Left cardiac atrium (tissue), 4 donors: ENCODE measurements at places on chromosomes 3 and 15. TPM values are rescaled to one million over a fixed set of nuclear protein-coding genes. Genes with fewer than 3 reads are reported as not detected.

DNA sequence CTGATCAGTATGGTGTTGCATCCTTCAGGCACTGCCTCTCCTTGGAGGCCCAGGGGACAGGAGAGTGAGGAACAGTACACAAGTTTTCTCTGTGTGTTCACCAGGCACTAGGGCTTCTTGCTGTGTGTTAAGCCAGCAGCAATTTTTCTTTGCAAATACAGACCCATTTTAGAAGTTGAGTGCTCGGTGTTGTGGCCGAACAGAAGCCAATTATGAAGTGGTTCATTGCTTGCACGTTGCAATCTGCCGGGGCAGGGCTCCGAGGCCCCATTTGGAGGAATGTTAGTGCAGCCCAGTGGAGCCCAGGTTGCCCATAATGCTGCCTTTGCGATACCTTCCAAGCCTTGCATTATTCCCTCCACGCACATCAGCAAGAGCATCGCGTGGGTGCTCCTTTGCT lies 51.0 kb downstream of the EPHB1 start:
- DNase-seq, result no peak

DNA sequence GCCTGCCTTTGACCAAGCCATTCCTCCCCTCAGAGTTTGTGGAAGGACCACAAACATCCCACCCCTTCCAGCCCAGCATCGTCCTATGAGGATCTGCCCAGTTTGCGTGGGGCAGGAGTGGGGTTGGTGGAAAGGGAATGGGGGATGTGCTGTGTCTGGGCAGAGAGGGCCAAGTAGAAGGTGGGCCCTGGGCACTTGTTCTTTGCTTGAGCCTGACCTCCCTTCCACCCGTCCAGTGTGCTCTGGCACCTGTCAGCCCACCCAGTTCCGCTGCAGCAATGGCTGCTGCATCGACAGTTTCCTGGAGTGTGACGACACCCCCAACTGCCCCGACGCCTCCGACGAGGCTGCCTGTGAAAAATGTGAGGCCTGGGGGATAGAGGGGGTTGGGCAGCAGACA lies 10.3 kb downstream of the SPINT1 start:
- no peak for DNase-seq

DNA sequence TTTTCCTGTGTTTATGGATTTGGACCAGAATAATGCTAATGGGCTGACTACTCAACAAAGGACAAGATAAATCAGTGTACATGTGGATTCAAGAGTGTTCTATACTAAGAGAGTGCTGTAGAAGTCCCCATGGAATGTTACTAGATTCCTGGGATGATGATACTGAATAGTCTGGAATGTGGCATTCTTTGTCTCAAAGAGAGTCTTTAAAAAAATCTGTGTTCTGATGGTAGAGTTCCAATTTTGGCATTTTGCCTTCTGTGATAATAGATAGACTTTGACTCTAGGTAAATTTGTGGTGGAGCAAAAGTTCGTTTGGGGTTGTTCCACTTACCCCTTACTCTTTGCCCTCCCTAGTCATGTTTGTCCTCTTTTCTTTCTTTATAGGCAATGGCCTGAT lies 43.7 kb downstream of the NMD3 start:
- DNase-seq, result no peak

- DNase-seq, result no peak
Observed at GRCh38 chr15:74192751-74193150, 9.8 kb downstream of the STRA6 start.

DNA sequence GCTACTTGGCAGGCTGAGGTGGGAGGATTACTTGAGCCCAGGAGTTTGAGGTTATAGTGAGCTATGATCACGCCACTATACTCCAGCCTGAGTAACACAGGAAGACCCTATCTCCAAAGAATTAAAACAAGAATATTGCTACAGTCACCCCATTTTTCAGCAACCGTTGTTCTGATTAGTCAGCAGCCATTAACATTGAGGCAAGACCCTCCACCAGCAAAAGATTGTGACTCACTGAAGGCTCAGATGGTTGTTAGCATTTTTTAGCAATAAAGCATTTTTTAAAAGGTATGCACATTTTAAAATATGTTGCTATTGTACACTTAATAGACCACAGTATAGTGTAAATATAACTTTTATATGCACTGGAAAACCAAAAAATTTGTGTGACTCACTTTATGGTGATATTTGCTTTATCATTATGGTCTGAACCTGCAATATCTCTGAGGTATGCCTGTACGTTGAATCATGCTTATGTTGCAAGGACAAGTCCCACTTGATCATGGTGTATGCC lies 492.6 kb downstream of the SQOR start:
- no peak for DNase-seq

GRCh38 chr3:111610612-111611054 lies 15.5 kb upstream of the ZBED2 start:
- no peak for DNase-seq

DNA sequence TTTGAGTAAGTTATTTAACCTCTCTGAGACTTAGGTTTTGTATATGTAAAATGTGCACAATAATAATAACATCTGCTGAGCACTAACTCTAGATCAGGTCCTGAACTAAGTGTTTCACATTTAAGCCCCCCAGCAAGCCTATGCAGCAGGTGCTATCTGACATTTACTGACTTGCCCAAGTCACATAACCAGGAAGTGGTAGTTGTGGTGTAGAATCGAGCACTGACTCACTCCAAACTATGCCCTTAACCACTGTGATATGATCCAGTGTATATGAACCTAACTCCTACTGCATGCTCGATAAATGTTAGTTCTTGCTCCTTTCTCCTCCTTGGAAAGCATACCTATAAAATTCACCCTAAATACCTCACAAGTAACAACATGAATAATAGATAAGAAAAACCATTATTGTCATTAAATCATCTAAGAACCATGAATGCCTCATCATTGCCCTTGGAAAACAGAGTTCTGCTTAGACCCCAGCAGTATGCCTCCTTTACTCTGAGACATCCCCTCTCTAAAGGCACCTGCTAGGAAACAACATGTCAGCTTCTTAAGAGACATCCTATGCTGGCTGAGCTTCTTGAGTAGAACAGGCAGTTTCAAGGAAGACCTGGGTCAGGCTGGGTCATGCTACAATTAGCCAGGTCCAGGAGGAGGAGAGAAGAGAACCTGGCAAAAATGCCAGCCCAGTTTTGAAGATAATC lies 3.0 kb upstream of the SHC4 start:
- no peak for DNase-seq

GRCh38 chr15:71272932-71273331 lies 157.7 kb downstream of the THSD4 start:
- DNase-seq, result no peak

DNA sequence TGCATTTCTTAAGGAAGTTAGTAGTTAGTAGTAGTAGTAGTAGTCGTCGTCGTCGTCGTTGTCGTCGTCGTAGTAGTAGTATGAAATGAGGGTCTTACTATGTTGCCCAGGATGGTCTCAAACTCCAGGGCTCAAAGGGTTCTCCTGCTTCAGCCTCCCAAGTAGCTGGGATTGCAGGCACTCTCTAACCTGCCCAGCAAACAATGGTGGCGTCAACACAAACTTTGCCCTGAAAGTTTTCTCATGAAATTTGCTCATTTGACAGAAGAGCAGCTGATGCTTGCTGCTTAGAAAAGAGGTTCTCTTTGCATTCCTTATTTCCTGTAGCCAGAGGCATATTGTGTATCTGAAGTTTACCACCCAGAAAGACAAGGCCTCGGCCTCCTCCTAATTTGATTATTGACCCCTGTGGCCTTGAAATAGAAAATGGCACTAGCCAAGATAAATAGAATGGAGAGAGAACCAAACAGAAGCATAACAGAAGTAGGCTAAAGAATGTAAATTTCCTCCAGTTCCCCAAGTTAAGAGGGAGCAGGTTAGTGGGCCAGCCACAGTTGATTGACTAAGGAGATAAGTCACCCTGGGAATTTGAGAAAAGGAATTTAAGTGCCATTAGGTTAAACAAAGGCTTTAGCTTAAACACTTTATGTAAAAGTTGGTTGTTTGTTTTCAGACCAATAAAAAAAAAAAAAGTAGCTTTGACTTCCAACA lies 166.2 kb upstream of the ROBO2 start:
- no peak for DNase-seq

DNA sequence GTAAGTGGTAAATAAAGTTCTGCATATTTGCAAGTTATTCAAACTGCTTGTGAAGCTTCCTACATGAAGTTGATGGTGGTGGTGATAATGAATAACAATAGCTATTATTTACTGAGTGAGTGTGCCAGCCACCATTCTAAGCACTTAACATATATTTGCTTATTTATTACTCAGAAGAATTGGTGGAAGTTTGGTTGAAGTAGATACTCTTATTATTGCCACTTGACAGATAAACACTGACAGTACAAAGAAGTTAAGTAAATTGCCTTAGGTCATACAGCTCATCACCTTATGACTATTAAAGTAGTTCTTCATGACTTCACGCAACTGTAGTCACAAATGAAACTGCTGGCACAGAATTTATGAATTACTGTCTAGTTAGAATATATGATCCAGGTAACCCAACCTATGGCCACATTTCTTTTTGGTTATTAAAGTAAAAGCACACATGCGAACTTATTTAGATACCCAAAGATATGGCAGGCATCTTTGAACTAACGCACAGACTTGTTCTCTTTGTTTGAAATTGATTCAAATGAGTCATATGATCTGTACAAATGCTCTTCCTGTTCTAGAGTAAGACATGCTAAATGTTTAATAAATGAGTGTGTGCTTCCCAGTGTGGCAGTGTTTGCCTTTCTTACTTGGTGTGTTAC lies 99.8 kb upstream of the NR2F2 start:
- no peak for DNase-seq

- DNase-seq, result no peak
Observed at GRCh38 chr3:150144191-150144708, 173.6 kb upstream of the PFN2 start.

GRCh38 chr3:95226437-95226836 lies 1163.6 kb downstream of the NSUN3 start:
- DNase-seq, result no peak

GRCh38 chr15:71192816-71193215 lies 77.5 kb downstream of the THSD4 start:
- no peak for DNase-seq

DNA sequence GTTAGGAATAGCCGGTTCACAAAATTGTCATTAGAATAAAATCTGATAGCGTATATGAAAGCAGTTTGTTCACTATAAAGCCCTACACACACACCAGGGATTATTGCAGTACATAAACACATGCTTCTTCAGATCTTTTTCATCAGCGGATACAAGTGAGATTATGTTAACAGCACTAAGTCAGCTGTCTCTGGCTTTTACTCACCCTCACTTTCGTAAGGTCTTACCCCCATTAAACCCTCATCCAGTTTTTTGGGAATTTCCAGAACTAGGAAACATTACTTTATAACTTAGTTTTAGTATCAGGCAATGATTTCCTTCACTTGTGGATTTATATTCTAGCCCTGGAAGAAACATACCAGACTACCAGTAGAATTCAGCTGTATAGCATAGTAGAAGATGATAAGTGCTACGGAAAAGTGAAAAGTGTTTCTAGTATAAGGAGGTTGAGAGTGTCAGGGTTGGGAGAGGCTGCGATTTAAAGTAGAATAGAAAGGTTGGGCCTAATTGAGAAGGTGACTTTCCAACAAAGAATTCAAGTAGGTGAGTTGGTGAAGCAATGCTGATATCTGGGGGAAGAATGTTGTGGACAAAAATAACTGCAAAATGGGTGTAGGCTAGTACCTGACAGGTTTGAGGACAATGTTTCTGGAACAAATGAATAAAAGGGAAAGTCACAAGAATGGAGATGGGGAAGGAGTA lies 22.7 kb downstream of the TMEM207 start:
- DNase-seq, result no peak

GRCh38 chr15:50055332-50055731 lies 63.7 kb downstream of the ATP8B4 start:
- DNase-seq, result peak; percentile 22

- no peak for DNase-seq
Observed at GRCh38 chr3:127072221-127072771, 89.4 kb downstream of the PLXNA1 start.

Gene FGF7
- 37.1 TPM for total RNA-seq

Gene STARD5
- total RNA-seq, result 5.7 TPM

Gene SEMA7A
- total RNA-seq, result 1.9 TPM

Gene BMF
- total RNA-seq, result 5.0 TPM

Gene RAB6B
- 41.6 TPM for total RNA-seq
